HAP-1 (cell line): ENCODE measurements at places on chromosomes 1 and 21.

- peak; percentile 59 for DNase-seq
Observed at GRCh38 chr1:111769517-111770146, 13.9 kb downstream of the DDX20 start.

GRCh38 chr21:45326169-45326851, 38.6 kb upstream of the POFUT2 start:
- DNase-seq = no peak

DNA sequence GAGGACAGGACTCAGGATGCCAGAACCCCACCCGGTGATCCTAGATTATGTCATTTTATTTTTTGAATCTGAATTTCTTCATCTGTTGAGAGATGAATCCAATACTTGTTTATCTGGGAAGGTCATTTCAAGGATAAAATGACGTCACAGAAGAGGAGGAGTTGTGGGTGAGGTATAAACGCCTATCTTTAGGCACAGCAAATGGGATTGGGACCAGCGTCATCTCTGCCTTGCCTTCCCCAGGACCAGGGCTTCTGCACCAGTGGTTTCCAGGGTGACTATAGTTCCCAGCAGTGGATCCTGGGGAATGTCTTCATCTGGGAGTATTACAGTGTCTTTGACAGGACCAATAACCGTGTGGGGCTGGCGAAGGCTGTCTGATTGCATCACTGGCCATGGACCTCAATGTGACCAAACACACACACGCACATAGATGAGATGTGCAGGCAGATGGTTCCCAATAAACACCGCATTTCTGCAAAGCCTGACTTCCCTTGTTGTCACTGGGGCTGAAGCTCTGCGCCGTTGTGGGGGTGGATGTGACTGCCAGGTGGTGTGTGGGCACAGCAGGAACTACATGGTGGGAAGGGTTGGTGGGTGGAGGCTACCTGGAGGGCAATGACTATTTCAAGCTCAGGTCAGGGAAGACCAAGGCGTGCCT, 28.1 kb downstream of the KCNA10 start:
- no peak for DNase-seq

GRCh38 chr1:13456904-13457532, 46.8 kb downstream of the PRAMEF20 start:
- no peak for DNase-seq
